ENCODE measurements at places on chromosomes 5 and 9. TPM values are rescaled to one million over a fixed set of nuclear protein-coding genes. Genes with fewer than 3 reads are reported as not detected.

Gene MARCOL
- not detected for polyA plus RNA-seq

Gene CTSV
- 0.32 TPM for polyA plus RNA-seq

Gene TMEM8B
- 5.6 TPM for polyA plus RNA-seq

Gene OR5C1
- not detected for polyA plus RNA-seq

Gene CDX1
- 0.39 TPM for polyA plus RNA-seq

Gene SPATA31C1
- not detected for polyA plus RNA-seq
